ENCODE measurements at places on chromosomes 11 and 22.

GRCh38 chr11:119666061-119666460 lies 62.9 kb downstream of the NECTIN1 start:
- no peak for DNase-seq

GRCh38 chr11:65883786-65884715 lies 4.2 kb downstream of the FIBP start:
- no peak for DNase-seq

DNA sequence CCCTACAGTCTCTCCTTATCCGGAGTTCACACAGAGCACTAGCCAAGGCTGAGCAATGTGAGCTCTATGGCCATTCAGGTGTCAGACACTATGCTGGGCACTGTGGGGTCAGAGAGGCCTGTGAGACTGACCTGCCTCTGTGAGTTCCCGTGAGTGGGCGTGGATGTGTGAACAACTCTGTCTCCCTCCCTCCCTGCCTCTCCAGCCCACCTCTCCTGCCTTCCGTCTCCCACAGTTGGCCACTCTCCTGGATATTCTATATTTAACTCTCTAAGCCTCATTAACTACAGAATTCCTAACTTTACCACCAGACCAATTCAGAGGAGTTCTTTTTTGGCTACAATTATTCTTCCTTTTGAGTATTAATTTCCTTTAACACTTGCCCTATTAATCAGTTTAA lies 191.6 kb upstream of the NCAM1 start:
- no peak for DNase-seq

- no peak for DNase-seq
These were observed 119.0 kb downstream of the CADM1 start for GRCh38 chr11:115385226-115385625.

DNA sequence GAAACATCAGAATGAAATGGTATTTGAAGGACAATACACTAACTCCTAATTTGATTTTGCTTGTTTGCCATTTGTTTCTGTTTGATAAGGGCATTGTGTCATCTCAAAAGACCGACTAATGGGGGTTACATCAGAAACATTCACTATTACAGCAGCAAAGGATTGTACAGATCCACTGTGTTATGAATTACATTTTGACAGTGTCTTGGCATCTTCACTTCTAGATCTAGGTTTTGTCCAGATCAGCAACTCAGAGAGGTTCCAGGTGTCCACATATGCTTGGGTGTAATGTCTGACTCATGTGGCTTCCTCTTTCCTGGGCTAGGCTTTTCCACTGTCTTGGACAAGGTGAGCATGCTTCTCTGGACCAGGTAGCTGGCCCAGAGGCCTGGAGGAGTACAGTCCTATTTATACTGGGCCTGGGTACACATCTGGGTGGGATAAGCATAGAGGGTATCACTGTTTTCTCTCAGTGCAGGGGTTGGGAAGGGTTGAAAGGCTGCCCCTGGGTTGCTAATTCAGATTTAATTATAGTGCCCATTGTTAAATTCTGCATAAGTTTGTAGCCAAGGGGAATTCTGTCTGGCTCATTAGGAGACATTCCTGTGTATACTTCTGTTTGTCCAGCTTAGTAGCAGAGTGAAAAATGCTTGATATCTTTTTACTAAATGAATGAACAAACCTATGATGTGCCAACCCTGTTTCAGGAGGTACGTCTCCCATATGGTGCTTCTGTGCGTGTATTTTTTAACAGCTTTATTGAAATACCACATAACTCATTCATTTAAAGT lies 23.8 kb downstream of the DDI1 start:
- no peak for DNase-seq

DNA sequence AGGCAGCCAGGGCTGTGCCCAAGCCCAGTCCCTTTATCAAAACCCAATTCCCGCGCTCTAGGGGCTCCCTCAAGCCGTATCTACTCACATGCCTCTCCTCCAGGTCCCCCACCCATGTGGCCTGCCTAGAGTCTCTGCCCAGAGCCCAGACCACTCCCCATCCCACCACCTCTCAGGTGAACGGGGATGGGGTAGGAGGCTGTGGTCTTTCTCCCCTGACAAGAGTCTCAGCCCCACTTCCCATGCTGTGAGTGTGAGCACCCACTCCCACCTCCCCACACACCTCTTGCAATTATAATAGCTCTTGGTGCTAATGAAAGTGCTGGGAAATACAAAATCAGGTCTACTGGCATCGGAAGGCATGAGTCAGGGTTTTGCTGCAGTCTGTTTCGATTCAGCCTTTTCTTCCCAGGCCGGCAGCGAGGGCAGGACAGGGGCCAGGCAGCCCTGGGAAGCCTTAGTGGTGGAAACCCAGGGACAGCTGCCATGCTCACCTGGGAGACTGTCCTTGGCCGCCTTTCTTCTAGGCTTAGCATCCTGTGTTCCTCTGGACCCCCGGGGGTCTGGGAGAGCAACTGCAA lies 16.7 kb upstream of the TMPRSS4 start:
- DNase-seq = no peak

GRCh38 chr11:117334896-117335295 lies 7.2 kb downstream of the CEP164 start:
- no peak for DNase-seq

- no peak for DNase-seq
These were observed 31.2 kb upstream of the TRIM29 start for GRCh38 chr11:120168960-120169681.

DNA sequence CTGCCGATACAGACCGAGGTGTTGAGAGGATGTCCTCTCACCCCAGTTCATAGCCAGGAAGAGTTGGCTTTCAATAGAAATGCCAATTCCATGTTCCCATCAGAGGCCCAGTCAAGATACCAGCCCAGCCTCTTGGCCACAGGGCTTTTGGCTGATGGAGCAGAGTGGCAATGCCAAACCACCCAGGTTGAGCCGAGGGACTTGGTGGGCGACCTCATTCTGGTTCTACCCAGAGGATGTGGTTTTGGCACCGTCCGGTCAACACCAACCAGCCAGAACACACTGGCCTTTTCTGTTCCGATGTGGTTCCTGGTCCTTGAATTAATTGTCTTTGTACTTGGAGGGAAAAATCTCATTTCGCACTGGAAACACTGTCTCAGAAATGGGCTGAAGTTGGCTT lies 60.5 kb downstream of the COMMD9 start:
- DNase-seq = no peak

- DNase-seq = no peak
These were observed 4.8 kb downstream of the GRAMD1B start for GRCh38 chr11:123434911-123435310.

- DNase-seq = no peak
These were observed 664 bp upstream of the ZC3H7B start for GRCh38 chr22:41300661-41301060.

DNA sequence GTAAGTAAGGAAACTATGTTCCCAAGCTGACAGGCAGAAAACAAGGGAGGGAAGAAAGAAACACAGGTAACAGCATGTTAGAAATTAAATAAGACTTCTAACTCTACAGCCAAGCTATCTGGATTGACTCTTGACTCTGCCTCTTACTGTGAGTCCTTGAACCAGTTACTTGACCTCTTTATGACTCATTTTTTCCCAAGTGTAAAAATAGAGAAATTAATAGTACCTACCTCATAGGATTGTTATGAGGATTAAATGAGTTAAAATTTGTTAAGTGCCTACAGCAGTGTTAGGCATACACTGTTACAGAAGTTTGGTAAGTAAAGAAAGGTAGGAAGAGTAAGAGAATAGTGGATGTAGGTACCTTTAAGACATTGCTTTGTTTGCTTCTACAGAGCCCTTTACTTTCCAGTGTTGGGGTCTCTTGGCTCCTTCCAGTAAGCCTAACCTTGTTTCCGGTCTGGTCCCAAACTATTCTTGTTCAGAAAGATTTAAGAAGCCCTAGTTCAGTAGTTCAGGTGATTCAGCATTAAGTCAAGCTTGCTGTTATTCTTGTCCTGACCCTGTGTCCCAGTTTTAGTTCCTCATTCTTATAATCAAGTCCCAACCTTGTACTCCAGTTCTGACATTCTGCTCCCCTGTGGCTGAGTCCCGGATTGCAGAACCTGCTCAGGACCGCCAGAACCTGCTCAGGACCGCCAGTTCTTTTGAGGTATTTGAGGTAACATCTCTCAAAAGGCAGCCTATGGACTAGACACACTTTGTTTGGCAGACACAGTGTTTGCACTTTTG lies 963.4 kb upstream of the CCDC90B start:
- no peak for DNase-seq

DNA sequence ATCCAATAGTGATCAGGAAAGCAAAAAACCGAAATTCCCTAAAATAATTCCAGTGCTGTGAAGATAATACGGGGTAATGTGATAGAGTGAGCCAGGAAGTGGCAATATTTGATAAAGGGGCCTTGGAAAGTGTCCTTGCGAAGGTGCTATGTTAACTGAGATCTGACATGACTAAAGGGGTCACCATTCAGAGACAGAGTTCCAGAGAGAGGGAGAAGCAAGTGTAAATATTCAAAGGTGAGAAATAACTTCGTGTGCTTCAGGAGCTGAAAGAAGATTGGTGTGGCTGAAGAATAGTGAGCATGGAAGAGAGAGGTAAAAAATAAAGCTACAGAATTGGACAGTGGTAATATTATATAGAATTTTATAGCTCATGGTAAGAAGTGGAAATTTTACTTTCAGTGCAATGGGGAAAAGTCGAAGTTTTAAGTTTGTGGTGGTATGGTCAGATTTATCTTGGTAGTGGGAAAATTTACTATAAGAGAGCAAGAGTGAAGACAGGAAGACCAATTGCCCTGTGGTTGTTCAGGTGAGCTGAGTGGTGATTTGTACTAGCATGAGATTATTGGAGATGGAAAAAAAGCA lies 164.5 kb downstream of the JRKL start:
- DNase-seq = no peak

- DNase-seq = no peak
These were observed 11.6 kb downstream of the CDPF1 start for GRCh38 chr22:46238541-46238940.

DNA sequence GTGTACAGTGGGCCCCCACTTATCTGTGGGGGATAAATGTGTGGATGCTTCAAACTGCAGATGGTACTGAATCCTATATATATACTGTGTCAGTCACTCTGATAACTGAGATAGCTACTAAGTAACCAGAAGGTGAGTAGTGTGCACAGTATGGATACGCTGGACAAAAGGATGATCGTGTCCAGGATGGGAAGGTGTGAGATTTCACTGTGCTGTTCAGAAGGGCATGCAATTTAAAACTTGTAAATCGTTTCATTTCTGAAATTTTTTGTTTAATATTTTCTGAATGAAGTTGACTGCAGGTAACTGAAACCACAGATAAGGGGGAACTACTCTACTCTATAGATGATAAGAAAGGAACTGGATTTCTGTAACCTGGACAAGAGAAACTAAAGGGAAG lies 52.1 kb upstream of the SESN3 start:
- DNase-seq = no peak

- DNase-seq = no peak
These were observed 11.0 kb upstream of the MICALL1 start for GRCh38 chr22:37894939-37895670.

- DNase-seq = no peak
These were observed 53.7 kb downstream of the HIPK3 start for GRCh38 chr11:33310720-33311500.

- DNase-seq = no peak
These were observed 1.1 kb upstream of the DBX1 start for GRCh38 chr11:20161230-20161918.

GRCh38 chr22:44360668-44361381 lies 48.1 kb upstream of the SHISAL1 start:
- no peak for DNase-seq

GRCh38 chr11:44127130-44127529 lies 31.7 kb downstream of the EXT2 start:
- no peak for DNase-seq

- DNase-seq = no peak
These were observed 32.1 kb upstream of the PCF11 start for GRCh38 chr11:83124636-83125424.

DNA sequence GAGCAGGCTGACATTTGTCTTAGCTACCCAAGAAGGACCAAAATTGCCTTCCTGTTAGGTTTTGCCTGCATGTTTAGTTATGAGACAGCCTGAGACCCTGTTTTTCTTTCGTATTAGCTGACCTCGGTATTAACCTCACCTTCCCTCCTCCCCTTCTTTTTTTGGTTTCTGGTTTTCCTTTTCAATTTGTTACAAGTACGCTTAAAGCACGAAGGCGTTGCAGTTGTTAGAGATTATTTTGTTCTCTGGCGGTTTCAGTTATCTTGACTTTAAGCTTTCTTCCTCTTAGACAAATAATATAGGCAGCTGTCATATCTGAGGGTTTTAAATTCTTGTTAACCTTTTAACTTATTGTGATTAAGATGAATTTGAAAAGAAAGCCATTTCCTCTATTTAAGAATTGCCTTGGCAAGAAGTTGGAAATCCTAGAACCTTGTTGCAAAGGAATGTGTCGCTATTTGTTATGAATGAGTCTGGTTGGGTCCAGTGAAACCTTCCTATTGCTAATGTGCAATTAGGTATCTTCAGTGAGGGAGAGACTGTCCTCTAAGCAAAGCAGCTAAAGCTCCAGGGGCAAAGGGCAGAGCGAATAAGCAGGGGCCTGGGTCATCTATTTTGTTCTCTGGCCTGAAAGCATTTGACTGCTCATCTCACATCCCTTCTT lies 45.7 kb downstream of the PACS1 start:
- DNase-seq = no peak

- no peak for DNase-seq
These were observed at the start of gene PDGFB for GRCh38 chr22:39244496-39245129. Gene PDGFB (minus strand): TSS chr22:39244982. CDS start chr22:39243963, 1,019 bp downstream.

GRCh38 chr11:1694846-1695547 lies 2.0 kb upstream of the KRTAP5-6 start:
- DNase-seq = no peak

DNA sequence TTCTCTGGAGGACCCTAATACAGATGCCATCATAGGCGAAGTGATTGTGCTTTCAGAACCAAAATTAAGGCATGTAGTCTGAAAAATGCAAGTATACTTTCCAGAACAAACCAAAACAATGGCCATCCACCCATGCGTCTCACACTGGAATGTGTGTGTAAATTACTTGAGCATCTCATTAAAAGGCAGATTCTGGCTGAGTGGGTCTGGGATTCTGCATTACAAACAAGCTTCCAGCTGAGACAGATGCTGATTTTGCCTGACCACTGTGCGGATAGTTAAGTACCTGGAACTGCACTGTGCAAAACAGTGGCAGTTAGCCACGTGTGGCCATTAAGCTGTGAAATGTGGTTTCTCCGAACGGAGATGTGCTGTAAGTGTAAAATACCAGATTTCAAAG lies 26.2 kb downstream of the RRP7A start:
- no peak for DNase-seq

- no peak for DNase-seq
These were observed 626 bp upstream of the TBX10 start for GRCh38 chr11:67640021-67640757.

- no peak for DNase-seq
These were observed 9.2 kb upstream of the CELSR1 start for GRCh38 chr22:46546466-46547178.
